ENCODE measurements at places on chromosomes 5 and 9.
A peak's percentile ranks its signal among the peaks of the same experiment; 100 is the strongest.

DNA sequence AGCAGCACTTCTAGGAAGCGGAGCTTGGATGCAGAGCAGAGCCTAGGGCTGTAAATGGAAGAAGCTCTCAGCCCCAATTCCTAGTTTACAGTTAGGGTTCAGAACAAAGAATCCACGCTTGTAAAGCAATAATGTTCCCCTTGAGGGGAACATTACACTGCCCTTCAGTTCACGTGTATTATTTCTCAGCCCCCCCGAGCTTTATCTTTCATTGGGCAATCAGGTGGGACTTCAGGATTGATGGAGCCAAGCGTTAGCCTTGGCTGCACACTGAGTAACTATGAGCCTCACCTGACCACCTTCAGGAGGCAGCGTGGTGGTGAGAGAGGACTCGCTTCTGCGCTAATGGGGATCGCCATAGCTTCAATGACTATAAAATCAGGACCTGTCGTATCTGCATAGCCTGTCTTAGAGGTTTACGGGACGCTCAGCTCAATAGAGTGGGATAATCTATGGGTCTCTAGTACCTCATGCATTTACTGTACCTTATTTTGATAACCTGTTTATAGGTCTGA, 157.0 kb upstream of the RASEF start:
- peak; percentile 28 for DNase-seq

GRCh38 chr9:78163834-78164233, 72.0 kb upstream of the CEP78 start:
- no peak for DNase-seq

GRCh38 chr9:90400091-90400490, 242.5 kb downstream of the DIRAS2 start:
- no peak for DNase-seq

DNA sequence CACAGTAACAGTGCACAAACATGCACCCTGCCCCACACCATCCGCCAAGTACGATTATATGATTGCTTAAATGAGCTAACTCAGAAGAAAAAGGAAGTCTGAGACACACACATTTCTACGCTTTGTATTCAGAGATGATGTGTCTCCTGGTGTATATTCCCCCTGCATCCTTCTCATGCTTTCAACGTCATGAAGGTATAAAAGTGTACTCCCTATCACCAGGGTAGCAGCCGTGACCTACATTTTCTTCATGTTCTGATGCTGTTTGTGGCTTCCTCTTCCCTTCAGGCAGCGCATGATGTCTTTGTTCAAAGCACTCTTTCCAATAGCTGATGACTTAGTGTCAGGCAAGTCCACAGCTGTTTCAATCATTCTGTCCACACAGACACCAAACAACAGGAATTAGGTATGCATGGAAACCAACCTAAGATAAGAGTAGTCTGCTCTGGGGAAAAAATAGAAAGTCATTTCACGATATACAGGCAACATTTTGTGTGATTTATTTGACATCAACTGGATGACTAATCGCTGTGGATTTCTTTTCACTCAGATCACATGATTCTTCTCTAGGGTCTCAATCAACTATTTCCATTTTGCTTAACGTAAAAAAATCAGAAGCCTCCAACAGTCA, 269.4 kb upstream of the PTGER4 start:
- no peak for DNase-seq
